Stimulated activated CD4-positive, alpha-beta T cell treated with anti-CD3 and anti-CD28 coated beads, Interleukin-2, amount 100 ng/mL, for 48 hours (primary cell): ENCODE measurements at places on chromosomes 2 and 18.

DNA sequence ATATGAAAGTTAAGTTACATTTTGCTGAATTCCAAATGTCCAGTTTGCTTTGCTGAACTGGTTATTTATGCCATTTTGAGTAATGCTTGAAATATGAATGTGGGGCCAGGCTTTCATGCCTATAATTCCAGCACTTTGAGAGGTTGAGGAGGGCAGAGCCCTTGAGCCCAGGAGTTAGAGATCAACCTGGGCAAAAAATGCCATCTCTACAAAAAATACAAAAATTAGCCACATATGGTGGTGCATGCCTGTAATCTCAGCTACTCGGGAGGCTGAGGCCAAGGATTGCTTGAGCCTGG, 101.2 kb upstream of the ITGA6 start:
- no peak for DNase-seq

DNA sequence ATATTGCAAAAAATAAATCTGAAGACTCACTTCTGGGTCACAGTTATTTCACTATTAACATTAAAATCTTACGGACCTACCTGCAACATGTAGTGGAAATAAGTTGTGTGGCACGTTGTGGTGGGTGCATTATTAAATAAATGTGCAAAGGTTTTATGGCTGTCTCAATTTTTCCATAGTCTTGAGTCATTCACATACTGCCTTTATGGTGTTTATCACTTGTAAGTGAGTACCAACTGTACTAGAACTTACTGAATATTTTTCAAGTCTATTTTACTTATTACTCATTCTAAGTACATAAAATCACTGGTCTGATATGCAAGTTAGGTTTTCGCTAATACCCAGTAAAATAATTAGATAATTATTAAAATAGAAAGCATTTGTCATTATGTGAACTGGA, 47.6 kb upstream of the SLC30A6 start:
- DNase-seq, result no peak

DNA sequence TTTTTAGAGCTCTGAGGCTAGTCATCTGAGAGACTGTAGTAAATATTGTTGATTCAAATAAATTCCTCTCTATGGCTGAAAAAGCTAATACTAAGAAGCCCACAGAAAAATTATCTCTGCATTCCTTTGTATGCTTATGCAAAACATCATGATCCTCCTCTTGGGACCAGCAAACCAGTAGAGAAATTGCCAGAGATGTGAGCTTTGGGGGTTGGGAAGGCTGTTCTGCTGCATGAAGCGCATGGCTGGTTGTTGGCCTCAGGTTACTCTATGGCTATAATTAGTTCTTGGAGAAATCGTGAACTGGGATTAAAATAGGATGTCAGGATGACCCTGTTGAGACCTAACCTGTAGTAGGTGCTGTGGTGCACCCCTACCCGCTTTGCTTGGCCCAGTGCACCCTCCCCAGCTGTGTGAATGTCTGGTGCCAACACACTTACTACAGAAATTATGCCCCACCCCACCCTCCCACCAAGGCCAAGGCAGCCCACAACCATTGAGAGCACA, 35.5 kb upstream of the C1D start:
- no peak for DNase-seq

DNA sequence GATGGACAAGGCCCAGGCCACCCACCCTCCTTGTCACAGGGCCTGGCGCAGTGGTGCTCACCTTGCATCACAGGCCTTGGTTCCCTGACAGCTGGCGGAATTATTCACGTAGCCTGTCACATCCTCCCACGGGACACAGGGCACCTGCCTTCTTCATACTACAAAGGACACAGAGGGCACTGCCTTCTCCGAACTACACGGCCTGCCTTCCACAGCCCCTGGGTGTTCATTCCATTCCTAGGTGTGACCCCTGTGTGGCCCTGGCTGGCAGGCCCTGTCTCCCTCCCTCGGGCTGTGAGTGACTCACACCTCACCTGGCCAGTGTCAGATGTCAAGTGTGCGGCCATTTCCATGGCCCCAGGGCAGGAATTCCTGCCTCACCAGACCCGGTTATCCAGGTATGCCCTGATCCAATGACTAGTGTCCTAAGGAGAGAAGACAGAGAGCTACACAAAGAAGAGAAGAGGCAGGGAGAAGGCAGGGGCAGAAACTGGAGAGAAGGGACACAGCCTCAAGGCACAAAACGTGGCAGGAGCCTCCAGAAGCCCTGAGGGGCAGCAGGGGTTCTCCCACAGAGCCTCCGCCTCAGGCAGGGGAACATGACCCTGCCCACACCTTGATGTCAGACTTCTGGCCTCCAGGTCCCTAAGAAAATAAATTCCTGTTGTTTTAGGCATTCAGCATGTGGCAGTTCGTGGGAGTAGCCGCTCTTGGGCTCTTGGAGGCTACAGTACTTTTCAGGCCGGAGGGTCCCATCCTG, 43.4 kb downstream of the MBP start:
- DNase-seq, result no peak

DNA sequence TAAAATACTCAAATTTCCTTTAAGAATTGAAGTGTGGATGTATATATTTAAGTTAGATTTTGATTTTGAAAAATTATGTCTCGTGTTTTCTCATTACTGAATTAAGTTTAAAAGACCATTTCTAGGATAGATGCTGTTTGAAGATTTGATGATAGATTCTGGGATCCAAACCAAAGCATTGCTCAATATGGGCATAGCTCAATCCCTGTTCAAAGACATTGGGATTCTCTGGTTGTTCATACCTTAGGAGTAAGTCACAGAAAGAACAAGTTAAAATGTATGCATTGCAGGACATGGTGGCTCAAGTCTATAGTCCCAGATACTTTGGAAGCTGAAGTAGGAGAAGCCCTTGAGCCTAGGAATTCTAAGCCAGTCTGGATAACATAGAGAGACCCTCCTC, 622.3 kb downstream of the ADCYAP1 start:
- no peak for DNase-seq

- peak; percentile 50 for DNase-seq
Observed at GRCh38 chr18:45874491-45875184, 49.2 kb downstream of the SIGLEC15 start.

GRCh38 chr2:111138839-111139238, 18.1 kb downstream of the BCL2L11 start:
- no peak for DNase-seq

DNA sequence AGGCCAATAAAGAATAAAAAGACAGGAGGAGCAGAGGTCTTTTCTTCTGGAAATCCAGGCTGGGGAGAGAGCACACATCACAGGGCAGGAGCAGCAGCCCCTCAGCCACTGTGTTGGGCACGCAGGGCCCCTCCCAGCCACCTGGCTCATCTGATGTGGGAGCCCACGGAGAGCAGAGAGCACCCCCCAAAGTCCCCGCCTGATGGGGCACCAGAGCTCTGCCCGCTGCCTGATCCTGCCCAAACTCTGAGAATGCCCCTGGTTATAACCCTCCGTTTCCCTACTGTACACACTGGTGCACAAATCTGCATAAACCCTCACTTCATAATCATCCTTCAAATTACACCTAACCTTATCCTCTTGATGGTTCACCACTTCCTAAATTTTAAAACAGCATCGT, 111.3 kb downstream of the HDAC4 start:
- DNase-seq, result no peak

DNA sequence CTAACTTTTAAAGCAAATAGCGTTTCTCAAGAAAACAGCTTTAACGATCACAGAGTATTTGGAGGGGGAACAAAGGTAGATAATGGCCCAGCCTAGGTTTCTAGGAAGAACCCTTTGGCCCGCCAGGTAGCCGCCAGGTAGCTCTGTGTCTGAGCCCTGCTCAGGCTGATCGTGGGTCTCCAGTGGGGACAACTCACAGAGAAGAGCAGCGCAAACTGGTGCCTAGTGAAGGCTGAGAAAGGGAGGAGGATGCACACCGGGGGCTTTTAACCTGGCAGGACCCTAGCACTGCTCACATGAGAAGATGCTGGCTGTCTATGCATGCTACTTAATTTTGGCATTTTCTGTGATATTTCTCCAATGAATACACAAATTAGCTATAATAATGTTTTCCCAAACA, 5.8 kb downstream of the NGEF start:
- no peak for DNase-seq

DNA sequence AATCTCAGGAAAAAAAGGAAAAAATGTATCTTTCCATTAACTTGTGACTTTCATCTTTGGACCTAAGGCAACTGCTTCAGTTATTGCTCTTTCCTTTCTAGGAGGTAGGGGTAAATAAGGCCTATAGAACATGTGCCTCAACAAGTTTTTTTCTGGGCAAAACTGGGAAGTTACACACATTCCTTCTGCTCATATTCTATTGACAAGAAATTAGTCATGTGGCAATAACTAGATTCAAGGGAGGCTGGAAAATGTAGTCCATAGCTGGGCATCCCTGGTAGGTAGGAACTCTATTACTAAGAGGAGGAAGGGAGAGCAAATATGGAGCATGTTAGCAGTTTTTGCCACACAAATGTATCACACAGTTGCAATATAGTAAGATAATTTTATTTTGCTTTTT, 37.7 kb upstream of the NEMP2 start:
- DNase-seq, result no peak

DNA sequence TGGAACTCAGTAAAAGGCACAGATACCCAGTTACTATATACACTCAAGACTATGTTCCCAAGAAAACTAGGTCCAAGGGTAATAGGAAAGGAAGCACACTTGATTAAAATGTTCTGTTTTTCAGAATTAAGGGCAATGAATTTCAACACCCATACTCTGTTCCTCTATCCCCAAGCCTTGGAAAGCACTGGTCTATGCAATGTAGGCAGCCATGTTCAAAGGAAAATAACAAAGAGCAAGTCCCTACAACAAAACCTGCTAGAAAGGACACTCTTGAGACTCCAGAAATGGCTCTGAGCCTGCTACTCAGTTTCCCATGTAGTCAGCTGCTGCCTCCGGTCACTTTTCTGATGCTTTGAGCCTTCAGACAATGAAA, 6.8 kb downstream of the CYB5A start:
- DNase-seq, result no peak

GRCh38 chr2:136378712-136379595, 261.0 kb upstream of the CXCR4 start:
- peak; percentile 62 for DNase-seq

- DNase-seq, result no peak
Observed at GRCh38 chr2:229446350-229446749, 175.3 kb upstream of the PID1 start.

GRCh38 chr2:221969087-221969829, 329.5 kb downstream of the PAX3 start:
- DNase-seq, result no peak
